HTR-8/SVneo (cell line): ENCODE measurements at places on chromosomes 13 and 19.
A peak's percentile ranks its signal among the peaks of the same experiment; 100 is the strongest.

DNA sequence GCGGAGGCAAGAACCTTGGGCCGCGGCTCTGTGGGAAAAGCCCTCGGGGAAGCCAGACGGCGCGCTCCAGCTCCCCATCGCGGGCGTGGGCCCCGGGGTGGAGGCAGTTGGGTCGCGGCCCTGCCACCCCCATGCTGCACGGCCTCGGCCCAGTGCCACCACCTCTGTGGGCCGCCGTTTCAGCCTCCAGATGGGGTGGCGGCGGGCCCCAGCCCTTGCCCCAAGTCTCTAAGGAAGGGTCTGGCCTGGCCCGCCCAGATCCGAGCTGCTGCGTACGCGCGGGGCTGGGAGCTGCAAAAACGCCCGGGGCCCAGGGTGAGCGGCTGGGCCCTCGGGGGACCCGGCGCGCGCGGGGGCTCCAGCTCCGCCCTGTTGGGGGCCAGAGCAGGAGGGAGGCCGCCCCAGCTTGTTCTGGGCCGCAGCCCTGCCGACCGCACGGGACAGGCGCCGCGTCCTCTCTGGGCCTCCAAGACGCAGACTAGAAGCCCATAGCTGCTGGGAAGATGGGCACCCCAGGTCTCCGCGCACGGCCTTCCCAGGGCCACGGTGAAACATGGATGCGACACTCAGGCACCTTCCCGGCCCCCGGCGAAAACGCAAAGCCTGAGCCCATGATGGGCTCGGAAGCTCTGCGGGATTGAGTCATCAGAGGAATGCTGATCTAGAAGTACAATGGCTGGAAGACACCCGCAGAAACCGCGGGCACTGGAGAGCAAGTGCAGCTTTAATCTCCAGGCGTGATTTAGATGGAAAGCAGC is 110.1 kb downstream of the KCTD15 start:
- DNase-seq: no peak

DNA sequence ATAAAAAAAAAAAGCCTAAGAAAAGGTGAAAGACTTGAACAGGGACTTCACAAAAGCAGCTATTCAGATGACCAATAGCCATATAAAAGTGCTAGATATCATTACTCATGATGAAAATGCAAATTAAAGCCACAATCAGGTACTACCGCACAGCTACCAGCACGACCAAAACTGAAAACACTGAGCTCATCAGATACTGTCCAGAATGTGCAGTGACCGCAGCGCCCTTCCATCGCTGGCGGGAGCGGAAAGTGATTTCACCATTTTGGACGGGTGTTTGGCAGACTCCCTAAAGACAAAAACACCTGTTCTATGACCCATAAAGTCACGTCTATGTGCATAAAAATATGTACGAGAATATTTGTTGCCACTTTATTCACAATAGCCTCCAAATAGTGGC is 60.7 kb downstream of the SLC6A16 start:
- DNase-seq: no peak

DNA sequence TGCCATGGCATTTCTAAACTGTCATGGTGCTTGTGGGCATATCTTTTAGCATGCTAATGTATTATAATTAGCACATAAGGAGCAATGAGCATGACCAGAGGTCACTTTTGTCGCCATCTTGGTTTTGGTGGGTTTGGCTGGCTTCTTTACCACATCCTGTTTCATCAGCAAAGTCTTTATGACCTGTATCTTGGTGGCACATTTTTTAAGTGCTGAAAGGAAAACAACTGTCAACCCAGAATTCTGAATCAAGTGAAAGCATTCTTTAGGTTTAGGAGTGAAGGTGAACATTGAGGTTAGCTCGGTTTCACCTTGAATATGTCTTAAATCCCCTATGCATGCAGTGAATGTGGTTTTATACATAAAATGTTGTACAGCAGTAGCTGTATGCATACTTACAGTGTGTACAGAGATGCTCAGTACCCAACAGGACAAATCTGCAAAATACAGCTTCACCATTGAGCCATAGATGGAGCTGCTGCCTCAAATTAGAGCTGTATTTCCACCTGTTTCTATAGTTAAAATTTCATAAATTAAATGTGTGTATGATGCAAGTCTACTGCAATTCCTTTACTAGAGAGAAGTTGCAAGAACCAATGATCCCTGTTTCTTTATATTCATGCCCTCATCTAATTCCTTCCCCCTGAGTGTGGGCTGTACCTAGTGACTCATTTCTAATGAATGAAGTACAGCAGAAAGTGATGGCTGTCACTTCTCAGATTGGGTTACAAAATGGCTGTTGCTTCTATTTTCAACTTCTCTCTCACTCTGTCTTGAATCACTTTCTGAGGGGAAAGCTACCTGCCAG is 25.2 kb upstream of the IGSF23 start:
- DNase-seq: peak; percentile 65

DNA sequence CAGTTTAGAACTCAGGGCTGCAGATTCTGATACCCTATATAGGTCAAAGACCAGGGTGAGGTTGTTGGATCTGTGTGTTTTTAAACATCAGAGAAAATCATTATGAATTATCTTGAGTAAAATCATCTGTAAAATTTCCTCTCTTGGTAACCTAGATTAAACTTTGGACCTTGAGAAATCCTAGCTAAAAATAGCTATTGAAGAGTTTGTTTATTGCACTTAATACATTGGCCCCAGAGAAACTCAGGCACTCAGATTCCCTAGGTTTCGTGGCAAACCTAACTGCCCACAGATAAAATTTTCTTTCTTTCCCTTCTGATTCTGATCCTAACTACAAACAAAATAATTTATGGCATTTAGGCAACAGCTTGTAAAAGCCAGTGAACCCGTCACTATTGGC is 102.3 kb downstream of the GPC6 start:
- DNase-seq: no peak

GRCh38 chr13:98746968-98747367 is 5.5 kb downstream of the SLC15A1 start:
- no peak for DNase-seq
